ENCODE measurements at places on chromosomes 2 and 18.

GRCh38 chr2:13876491-13877037, 756.0 kb upstream of the LRATD1 start:
- no peak for DNase-seq

DNA sequence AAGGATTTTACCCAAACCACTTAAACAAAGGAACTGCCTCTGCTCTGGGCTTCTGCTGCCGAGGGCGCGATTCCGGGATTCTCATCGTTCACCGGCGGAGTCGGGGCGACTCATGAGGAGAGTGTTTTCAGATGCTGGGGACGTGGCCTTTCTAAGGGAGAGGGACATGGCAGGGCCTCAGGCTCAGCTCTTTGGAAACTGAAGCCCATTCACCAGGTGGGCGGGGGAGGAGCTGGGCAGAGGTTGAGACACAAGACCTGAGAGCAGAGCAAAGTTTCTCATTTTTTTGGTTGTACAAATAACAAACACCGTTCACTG, 29.8 kb downstream of the NFATC1 start:
- no peak for DNase-seq

- peak; percentile 27 for DNase-seq
Measured at GRCh38 chr2:66507673-66508201, 72.8 kb downstream of the MEIS1 start.

GRCh38 chr2:151996243-151997003, 102.4 kb downstream of the CACNB4 start:
- no peak for DNase-seq
